ENCODE measurements at places on chromosomes 2 and 18.
A peak's percentile ranks its signal among the peaks of the same experiment; 100 is the strongest.

DNA sequence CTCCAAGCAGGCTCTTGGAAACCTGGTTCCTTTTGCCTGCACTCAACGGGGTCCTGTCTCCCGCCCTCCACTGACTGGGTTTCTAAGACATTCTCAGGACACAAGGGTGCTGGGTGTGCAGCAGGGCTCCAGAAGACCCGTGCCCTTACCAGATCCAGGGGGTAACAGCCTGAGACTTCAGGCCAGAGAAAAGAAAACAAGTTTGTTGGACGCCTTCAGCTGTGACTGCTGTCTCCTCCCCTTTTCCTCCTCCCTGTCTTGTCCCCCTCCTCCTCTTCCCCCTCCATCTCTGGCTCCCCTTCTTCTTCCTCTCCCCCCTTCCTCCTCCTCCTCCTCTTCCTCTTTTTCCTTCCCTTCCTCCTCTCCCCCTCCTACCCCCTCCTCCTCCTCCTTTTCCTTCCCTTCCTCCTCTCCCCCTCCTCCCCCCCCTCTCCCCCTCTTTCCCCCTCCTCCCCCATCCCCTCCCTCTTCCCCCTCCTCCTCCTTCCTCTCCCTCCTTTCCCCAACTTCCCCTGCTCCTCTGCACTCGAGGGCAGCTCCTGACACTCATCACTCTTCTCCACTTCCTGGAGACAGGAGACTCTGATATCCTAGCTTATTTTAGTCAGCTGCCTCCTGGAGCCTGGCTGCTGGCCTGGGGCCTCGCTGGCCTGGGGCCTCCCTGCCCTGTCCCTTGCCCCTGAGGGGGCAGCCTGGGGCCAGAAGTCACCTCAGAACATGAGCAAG, 12.4 kb downstream of the ADRA2B start:
- no peak for DNase-seq

GRCh38 chr2:104758199-104758620, 95.7 kb upstream of the POU3F3 start:
- DNase-seq = no peak

DNA sequence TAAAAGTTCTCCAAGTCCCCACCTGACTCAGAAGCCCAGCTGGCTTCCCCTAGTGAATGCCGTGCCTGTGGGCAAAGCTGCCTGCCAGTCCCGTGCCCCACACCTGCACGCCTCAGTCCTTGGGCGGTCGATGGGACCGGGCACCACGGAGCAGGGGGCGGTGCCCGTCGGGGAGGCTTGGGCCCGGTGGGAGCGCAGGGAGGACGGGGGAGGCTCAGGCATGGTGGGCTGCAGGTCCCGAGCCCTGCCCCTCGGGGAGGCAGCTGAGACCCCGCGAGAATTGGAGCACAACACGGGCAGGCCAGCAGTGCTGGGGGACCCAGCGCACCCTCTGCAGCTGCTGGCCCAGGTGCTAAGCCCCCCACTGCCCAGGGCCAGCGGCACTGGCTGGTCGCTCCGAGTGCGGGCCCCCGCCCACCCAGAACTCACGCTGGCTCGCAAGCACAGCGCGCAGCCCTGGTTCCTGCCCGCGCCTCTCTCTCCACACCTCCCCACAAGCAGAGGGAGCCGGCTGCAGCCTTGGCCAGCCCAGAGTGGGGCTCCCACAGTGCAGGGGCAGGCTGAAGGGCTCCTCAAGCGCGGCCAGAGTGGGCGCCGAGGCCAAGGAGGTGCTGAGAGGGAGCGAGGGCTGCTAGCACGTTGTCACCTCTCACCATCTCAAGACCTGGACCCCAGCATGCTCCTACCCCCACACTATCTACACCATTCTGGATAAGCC, 215.5 kb downstream of the TNS1 start:
- no peak for DNase-seq

DNA sequence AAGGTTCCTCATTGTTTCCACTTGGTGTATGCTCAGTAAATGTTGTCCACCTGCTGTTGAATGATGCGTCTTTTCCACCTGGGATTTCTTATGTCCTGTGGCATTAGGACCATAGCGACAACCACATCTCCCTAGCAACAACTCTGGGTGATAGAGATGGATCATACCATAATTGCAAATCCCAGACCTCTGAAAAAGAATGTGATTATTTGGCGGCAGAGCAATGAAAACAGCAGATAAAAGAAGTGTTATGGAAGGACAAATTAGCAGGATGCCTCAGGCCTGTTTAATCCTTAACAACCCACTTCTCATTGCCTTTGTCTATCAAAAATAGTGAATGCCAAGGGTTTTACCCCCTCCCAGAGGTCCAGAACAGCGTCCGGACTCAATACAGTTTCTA, 278.9 kb downstream of the TSN start:
- DNase-seq = no peak

DNA sequence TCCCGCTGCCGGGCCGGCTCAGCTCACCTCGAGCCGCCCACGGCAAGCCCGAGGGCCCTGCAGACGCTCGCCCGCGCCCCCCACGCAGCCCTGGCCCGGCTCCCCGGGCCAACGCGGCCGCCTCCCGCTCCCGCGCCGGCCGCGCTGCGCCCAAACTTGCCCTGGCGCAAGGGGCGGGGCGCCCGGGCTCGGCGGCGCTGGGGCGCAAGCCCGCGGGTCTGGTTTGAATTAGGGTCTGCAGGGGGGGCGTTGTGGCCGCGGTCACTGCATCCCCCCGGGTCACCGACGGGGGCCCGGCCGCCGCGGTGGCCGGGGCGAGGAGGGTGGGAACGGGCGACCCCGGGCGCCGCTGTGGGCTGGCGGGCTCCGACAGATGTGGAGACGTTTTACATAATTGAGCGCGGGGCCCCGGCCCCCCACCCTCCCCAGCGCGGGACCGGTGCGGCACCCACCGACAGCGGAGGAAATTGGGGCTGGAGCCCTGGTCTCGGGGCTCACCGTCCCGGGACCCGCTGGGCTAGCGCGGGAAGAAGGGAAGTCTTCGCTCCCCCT, 690 bp downstream of the SDC1 start:
- no peak for DNase-seq

- DNase-seq = no peak
These were observed 100.9 kb downstream of the ASAP2 start for GRCh38 chr2:9307535-9307934.

DNA sequence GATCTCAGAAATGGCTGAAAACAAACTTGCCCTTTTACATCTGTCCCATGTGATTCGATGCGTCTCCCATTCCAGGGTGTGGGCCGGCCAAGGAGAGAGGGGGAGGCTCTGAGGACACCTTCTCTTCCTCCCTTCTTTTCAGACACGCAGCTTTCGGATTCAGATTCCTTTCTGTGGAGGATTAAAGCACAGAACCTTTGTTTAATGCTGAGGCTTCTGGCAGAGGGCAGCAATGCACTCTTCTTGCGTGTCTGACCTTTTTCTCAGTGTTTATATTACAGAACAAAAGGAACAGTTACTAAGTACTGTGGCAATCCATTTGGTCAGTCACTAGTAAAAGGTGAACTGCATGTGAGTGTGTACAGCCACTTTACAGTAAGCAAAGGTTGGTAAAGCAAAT, 268.9 kb upstream of the CCDC68 start:
- DNase-seq = no peak

- DNase-seq = no peak
These were observed 1225.4 kb upstream of the LRRTM1 start for GRCh38 chr2:81529944-81530343.

DNA sequence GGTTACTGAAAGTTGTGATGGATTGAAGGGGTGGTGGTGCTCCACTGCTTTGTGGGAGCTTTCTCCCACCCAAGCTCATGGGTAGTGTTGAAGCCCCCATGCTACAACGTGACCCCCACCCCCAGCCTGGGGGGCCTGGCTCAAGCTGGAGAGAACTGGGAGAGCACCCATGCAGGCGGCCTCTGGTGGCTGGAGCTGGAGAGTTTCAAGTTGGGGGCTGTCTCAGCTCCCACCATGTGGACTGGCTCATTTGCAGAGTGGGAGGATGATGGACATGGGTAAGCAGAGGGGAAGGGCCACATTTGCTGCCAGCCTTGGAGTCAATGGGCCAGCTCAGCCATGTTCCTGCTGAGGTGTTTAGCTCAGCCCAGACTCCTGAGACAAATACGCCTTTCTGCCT, 62.8 kb downstream of the INPP4A start:
- DNase-seq = no peak

DNA sequence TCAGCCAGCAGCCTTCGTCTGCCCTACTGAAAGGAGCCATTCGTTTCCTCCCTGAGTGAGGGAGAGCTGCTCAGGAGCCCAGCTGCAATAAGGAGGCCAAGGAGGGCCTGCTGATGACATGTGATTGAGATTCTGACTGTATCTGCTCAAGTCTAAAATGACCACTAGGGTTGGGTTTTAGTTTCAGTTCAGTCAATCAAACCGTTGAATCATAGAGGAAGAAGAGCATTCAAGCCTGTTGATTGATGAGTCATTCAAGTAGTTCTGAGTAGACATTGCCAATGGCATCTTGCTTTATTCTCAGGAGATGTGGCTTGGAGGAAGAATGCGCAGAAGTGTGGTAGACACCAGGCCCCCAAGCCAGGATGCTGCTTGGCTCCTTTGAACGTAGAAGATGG, 19.9 kb upstream of the BCL2L11 start:
- peak; percentile 60 for DNase-seq

DNA sequence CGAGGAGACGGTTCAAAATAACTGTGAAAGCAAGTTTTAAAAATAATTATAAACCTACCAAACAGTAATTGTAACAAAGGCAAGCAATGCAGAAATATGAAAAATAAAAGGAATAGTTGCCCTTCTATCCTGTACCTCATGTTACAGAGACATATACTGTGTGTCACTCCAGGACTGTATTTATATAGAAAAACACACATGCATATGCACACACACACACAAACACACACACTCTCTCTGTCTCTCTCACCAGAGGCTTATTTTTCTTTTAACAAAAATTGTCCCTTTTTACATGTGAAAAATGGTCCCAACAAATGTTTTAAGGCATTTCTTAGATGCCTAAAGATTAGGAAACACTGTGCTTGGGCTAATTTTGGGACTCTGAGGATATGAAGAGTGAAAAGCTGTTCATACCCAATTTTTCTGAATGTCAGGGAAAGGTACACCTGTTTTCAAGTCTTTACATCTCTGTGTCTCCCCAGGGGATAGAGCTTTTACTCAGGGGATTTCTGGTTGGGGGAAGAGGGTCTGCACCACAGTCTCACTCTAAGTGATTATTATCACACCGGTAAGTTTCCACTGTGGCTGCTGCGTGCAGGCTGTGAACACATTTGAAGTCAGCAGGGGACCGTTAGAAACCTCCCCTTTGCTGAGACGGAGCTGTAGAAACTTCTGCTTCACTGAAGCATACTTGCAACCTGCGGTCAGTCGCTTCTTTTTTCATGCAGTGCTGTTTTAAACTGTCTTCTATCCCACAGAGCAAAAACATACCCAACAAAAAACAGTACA, 51.4 kb upstream of the SPAG16 start:
- no peak for DNase-seq

GRCh38 chr2:8872821-8873432, 35.5 kb upstream of the KIDINS220 start:
- peak; percentile 39 for DNase-seq

GRCh38 chr2:101597347-101597944, 100.1 kb upstream of the MAP4K4 start:
- no peak for DNase-seq

- no peak for DNase-seq
These were observed 111.7 kb upstream of the KLHL14 start for GRCh38 chr18:32884543-32884942.

GRCh38 chr2:8796878-8797550, 40.4 kb downstream of the KIDINS220 start:
- no peak for DNase-seq

Data from bone marrow (tissue), 2 donors.